ENCODE measurements at places on chromosomes 2 and 18. TPM values are rescaled to one million over a fixed set of nuclear protein-coding genes. Genes with fewer than 3 reads are reported as not detected.

- no peaks in the 10 kb centered on the region for H3K27me3 ChIP-seq
- no peak for DNase-seq
- H3K27ac ChIP-seq, result no peak overlapping the region
- no peaks in the 10 kb centered on the region for H3K4me1 ChIP-seq
- H3K4me3 ChIP-seq, result no peak overlapping the region
Observed at GRCh38 chr2:127594116-127594591, 51.8 kb upstream of the GPR17 start.

- no peak for DNase-seq
- H3K27ac ChIP-seq, result peak within 1 kb of the TSS; percentile 91
- H3K36me3 ChIP-seq, result no peaks in the 10 kb centered on the region
Observed at GRCh38 chr2:176128982-176129796, at the start of gene HOXD8. Gene HOXD8, plus strand, starts transcription at chr2:176129705. Its CDS starts 662 bp downstream, at chr2:176130367.

DNA sequence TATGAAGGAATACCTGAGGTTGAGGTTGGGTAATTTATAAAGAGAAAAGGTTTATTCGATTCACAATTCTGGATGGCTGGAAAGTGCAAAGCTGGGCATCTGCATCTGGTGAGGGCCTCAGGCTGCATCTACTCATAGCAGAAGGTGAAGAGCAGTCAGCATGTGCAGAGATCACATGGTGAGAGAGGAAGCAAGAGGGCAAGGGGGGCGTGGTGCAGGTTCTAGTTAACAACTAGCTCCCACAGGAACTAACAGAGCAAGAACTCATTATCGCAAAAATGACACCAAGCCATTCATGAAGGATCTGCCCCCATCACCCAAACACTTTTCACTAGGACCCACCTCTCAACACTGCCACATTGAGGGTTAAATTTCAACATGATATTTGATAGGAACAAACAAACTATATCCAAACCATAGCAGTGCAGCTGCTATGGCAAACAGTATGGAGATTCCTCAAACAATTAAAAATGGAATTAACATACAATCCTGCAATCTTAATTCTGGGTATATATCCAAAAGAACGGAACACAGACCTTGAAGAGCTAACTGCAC is 72.8 kb upstream of the LDLRAD4 start:
- no peak overlapping the region for H3K27ac ChIP-seq
- no peaks in the 10 kb centered on the region for H3K4me1 ChIP-seq
- no peaks in the 10 kb centered on the region for H3K27me3 ChIP-seq
- H3K36me3 ChIP-seq, result no peaks in the 10 kb centered on the region
- no peak for DNase-seq

GRCh38 chr18:37516361-37516853 is 49.2 kb downstream of the CELF4 start:
- H3K36me3 ChIP-seq, result no peaks in the 10 kb centered on the region
- no peak overlapping the region for H3K27ac ChIP-seq
- DNase-seq, result no peak
- H3K27me3 ChIP-seq, result no peaks in the 10 kb centered on the region
- H3K4me1 ChIP-seq, result no peaks in the 10 kb centered on the region

DNA sequence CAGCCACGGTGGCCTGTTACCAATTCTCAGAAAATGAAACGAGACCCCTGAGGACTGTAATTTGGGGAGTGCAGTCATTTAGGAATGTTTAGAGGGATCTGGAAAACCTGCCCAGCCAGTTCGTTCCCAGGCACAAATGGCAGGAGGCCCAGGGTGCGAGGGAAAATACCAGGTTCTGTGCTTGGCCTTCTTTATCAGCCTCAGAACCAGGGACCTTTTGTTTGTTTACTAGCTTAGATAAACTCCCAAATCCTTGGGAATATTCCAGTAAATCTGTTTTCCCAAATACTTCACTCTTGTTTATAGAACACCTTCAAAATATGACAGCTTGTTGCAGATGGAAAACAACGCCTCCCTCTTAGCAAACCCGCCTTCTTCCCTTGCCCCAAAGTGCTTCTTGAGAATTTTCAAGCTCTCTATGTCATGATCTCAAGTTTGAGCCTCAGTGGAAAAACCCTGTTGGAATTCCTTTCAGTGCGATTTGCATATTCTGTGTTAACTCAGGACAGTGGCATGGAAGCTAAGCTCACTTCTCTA is 400.3 kb upstream of the SMIM21 start:
- no peaks in the 10 kb centered on the region for H3K4me1 ChIP-seq
- no peak for DNase-seq
- H3K36me3 ChIP-seq, result no peaks in the 10 kb centered on the region
- H3K27me3 ChIP-seq, result no peaks in the 10 kb centered on the region
- H3K4me3 ChIP-seq, result no peak overlapping the region

GRCh38 chr2:227973241-227973640 is 101.8 kb downstream of the DAW1 start:
- no peak overlapping the region for H3K27ac ChIP-seq
- H3K27me3 ChIP-seq, result no peaks in the 10 kb centered on the region

DNA sequence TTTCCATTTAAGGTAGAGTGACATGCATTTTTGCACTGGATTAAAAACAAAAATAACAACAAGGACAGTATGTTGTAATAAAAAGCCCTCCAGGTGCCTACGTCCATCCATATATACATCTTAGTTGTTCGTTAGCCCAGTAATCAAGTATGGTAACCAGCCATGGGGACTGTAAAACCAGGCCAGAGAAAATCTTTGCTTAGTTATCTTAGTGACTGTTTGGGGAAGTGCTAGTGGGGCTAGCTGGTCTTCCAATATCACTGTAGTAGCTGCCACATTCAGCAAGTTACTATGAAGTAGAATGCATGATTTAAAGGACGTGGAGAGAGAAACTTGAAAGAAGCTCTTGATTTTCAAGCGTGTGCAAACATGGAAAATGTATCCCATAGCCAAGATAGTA is 95.9 kb upstream of the STON1 start:
- no peak overlapping the region for H3K27ac ChIP-seq
- no peak overlapping the region for H3K4me3 ChIP-seq
- no peaks in the 10 kb centered on the region for H3K4me1 ChIP-seq
- no peak for DNase-seq

DNA sequence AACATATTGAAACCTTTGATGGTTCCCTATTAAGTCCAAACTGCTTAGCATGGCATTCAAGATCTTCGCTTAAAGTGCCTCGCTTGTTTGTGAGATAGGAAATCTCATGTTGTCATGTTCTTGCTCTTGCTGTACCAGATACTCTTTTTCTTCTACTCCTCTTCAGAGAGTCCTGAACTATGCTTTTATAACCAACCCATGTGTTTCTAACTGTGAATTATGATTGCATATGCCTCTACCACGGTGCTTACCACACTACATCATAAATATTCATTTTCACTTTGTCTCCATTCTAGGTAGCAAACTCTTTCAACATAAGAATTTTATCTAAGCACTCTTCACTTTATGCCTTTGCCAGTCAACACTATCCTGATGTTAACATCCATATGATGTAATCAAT is 23.6 kb downstream of the STAT4 start:
- H3K27ac ChIP-seq, result no peak overlapping the region
- no peak for DNase-seq
- no peaks in the 10 kb centered on the region for H3K4me1 ChIP-seq
- H3K4me3 ChIP-seq, result no peak overlapping the region
- no peaks in the 10 kb centered on the region for H3K27me3 ChIP-seq

Gene FKBP1B
- total RNA-seq, result 7.3 TPM

All from thoracic aorta (tissue), 2 donors.